Stomach (tissue), 19 donors: ENCODE measurements at places on chromosomes 2 and 18. TPM values are rescaled to one million over a fixed set of nuclear protein-coding genes. Genes with fewer than 3 reads are reported as not detected.

The WDR35 gene
- 8.9 TPM for total RNA-seq

The CFAP210 gene
- total RNA-seq: not detected

The RBM44 gene
- not detected for total RNA-seq

DNA sequence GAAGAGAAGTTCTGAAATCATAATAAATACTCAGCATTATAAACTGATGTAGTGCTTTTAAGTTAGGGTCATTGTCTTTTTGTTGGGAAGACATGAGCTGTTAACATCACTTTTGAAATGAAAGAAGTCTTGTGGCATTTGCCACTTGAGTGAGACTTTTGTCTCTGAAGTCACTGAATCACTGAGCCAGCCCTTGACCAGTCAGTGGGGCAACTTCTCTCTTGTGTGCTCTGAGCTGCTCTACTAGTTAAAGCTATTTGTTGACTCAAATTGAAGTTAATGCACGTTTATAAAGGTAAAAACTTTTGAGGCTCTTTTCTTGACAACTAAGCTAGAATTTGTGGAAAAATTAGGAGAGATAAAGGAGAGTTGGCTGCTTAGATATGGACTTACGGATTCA is 6.7 kb downstream of the WDR43 start:
- no peak overlapping the region for H3K27ac ChIP-seq
- H3K27me3 ChIP-seq: no peaks in the 10 kb centered on the region
- DNase-seq: no peak
- H3K36me3 ChIP-seq: peaks cover 37% of the 10 kb centered on the region
- no peak overlapping the region for H3K4me3 ChIP-seq

DNA sequence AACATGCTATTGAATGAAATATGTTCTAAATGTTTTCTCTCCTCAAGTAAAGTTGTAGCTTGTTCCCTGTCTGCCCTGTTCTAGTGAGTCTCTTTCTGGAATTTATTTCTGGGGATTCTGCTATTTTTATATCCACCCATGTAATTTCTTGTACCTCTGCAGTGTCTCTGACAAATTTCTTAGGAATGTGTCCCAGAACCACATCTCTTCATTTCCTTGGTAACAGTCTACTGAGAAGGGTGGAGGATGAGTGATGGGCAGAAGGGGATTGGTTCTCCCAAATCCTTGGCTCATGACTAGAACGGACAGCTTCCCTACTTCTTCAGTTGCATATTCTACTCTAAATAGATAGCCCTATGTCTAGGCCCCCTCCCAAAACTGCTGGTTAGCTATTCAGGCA is 490.6 kb upstream of the LINC00305 start:
- no peaks in the 10 kb centered on the region for H3K4me1 ChIP-seq
- DNase-seq: no peak
- no peaks in the 10 kb centered on the region for H3K27me3 ChIP-seq
- H3K36me3 ChIP-seq: no peaks in the 10 kb centered on the region
